Stimulated activated CD4-positive, alpha-beta T cell treated with anti-CD3 and anti-CD28 coated beads, TNF-alpha, amount 100 ng/mL, for 48 hours (primary cell): ENCODE measurements at places on chromosomes 5 and 9.

DNA sequence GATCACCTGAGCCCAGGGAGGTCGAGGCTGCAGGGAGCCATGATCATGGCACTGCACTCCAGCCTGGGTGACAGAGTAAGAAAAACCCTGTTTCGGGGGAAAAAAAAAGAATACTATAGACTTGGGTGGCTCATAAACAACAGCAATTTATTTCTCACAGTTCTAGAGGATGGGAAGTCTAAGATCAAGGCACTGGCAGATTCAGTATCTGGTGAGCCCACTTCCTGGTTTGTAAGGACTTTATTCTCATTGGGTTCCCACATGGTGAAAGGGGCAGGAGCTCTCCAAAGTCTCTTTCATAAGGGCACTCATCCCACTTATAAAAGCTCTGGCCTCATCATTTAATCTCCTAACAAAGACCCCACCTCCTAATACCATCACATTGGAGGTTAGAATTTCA, 8.7 kb downstream of the HINT1 start:
- no peak for DNase-seq

- no peak for DNase-seq
Measured at GRCh38 chr5:11355491-11355890, 548.8 kb downstream of the CTNND2 start.

DNA sequence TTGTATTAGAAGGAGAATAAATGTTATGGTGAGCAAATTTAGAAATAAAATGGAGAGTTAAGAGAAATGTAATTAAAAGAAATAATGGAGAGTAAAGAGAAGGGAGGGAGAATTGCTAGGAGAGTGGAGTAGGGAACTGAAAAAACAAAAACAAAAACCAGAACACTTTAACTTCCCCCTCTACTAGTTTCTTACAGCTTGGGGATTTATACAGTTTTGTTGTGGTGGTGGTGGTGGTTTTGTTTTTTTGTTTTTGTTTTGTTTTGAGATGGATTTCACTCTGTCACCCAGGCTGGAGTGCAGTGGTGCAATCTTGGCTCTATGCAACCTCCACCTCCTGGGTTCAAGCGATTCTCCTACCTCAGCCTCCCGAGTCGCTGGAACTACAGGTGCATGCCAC, 322.4 kb downstream of the TMEM167A start:
- DNase-seq, result no peak

GRCh38 chr5:107263387-107264018, 407.2 kb downstream of the EFNA5 start:
- no peak for DNase-seq

- DNase-seq, result no peak
Measured at GRCh38 chr5:151234476-151235238, 10.8 kb upstream of the CCDC69 start.

DNA sequence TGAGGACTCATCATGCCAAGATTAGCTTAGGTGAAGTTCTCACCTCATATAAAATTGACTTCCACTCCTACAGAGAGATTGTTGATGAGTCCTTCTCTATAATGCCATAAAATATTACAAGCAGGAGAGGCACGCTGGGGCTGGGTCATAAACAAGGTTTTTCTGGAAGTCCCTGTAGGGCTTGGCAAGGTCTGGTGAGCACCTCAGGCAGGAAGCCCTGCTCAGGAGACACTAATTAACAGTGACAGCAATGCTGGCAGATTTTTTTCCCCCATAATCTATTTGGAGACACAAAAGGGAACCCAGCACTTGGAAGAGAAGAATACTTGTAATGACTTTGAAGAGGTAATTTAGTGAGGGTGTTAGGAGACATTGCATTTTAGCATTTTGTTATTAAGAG, 118.7 kb downstream of the DIRAS2 start:
- DNase-seq, result no peak

DNA sequence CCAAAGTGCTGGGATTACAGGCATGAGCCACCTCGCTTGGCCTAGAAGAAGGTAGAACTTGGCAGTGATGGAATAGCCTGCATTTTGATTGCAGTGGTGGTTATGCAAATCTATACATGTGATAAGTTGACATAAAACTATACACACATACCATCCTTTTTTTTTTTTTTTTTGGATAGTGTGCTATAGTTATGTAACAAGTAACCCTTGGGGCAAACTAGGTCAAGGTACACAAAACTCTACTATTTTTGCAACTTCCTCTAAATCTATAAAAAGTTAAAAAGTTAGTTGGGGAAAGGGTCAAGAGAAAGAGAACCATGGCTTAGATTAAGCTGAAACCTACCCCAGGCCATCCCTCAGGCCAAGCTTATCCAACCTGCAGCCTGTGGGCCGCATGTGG, 11.1 kb downstream of the TRIM14 start:
- no peak for DNase-seq

DNA sequence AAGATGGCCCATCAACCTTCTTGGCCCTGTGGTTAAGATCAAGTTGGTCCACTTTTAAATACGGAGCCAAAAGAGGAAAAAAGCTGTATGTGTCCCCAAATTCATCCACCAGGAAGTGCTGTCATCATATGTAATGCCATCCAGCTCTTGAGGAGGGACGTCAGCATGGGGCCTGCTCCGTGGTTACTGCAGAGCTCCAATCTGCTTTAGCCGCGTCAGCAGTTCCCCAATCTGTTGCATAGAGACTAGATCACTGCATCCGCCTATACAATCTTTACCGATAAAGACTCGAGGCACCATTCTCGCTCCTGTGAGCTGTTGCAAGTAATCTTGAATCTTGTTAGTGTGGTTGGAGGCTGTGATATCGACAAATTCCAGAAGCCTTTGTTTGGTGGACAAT, 65.7 kb downstream of the GABRA6 start:
- DNase-seq, result no peak

GRCh38 chr9:114033397-114034103, 44.5 kb downstream of the AMBP start:
- no peak for DNase-seq

DNA sequence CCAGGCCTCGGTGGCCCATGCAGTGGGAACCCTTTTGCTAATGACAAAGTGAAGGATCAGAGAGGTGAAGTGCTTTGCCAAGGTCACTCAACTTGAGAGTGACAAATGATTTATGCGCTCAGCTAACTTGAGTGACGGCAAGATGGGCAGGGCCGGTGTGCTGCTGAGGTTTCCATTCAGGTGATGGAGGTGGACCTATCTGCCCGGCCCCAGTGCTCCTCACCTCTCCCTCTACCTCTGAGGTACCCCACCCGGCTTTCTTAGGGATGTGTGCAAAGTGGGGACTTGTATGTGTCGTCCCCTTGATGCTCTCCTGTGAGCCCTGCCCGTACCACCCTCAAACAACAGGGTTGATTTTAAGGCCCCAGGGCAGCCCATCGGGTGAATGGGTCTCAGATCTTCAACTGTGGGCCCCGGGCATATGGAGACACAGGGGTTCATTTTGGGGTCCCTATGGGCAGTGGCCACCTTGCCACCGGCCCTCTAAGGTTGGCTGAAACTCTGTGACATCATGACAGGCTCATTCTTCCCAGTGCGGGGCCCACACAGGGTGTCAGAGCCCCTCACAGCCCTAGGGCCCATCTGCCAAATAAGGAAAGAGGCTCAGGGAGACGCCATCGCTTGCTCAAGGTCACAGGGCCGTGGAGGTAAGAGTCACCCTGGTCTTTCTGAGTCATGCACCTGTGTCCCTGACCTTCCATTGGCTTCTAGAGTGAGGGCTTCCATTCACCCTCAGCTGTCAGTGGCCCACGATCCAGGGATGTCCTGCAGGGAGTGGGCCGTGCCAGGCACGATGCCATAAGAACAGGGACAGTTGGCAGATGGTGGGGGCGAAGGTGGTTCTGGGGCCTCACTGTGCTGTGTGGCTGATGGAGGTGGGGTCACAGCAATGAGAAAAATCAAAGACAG, 170.6 kb upstream of the MVB12B start:
- no peak for DNase-seq

DNA sequence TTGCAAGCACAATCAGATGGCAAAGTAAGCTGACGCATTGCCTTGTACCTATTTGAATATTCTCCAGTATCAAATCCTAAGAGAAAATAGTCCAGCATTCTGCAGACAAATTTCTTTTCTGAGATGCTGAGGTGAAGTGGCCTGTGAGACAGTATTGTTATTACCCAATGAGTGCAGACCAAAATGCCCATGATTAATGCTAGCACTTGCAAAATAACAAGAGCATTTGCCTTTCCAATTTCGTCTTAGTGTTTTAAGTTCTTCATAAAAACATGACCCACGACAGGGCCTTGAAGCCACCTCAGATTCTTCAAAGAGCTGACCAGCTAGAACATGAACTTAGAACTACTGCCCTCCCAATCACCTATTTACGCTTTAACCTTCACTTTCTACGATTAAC, 2.6 kb upstream of the IQGAP2 start:
- DNase-seq, result no peak

DNA sequence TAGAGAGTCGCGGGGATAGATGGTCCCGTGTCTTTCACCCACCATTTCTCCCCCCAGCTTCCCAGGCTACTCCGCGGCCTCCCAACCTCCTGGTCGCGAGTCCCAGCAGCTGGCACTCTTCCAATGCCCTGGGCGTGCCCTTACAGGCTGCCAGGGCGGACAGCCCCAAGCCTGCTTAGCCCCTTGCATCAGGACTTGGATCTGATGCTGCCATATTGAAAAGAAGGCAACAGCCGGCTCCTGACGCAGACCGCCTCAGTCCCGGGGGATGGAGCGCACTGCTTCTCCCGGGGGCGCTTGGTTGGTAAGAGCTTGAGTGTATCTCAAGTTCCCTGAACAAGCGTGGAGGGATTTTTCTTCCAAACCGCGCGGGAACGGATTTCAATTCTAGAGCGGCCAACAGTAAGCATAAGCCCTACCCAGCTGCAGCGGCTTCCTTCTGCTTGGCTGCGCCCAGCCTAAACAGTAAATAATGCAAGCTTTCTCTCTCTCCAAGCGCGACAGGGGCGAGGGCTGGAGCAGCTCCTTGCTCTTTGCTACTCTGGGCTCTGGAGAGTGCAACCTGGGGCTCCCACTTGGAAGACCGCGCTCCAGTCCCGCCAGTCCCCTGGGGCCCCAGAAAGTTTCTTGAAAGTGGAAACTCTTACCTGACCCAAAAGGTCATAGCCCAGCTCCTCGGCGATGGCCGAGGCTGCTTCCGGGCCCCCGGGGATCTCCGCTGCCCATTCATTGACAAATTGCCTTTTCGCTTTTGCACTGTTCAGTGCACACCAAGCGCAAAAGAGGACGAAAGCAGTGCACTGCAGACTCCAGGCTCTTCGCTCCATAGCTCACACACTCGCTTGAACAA, 607 bp downstream of the PCSK1 start:
- no peak for DNase-seq

DNA sequence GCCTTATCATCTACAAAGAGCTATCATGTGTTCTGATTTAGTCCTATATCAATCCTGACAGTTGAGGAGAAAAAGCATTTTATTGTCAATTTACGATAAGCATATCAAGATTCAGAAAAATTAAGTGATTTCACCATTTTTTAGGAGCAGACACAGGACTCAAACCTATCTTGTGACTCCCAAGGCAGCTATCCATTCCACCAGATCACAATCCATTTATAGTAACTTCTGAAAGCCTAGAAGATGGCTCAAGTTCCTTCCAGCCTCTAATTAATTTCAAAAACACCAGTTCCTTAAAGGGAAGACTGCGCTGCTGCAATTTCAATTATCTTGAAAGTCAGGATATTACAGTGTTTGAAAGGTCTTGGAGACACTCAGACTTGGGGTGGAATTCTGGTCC, 114.3 kb downstream of the EPB41L4A start:
- no peak for DNase-seq

DNA sequence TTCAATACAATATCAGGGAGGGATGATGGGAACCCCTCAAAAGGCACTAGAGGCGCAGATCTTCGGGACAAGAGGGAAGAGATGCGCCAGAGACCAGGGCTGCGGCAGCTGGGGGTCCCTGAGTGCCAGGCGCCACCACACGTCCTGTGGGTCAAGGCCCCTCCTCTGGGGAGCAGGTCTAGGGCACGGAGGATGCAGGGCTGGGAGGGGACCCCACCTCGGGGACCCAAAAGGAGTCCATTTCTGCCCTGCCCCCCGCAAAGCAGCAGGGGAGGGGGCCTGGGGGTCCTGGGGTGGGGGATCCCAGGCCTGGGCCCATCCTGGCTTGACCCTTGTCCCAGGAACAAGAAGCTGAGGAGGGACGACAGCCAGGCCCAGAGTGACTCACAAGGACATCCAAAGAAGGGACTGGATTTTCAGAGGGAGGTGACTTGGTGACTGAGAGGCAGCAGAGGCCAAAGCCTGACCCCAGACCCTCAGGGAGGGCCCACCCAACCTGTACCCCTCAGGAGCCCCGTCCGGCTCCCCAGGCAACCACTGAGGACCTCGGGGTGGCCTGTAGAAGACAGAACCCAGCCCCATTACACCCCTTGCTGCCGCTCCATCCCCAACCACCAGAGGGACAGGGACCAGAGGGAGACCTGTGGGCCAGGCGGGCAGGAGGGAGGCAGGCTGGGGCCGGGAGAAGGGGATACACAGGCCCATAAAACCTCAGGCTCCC, 54.2 kb downstream of the LRSAM1 start:
- no peak for DNase-seq

DNA sequence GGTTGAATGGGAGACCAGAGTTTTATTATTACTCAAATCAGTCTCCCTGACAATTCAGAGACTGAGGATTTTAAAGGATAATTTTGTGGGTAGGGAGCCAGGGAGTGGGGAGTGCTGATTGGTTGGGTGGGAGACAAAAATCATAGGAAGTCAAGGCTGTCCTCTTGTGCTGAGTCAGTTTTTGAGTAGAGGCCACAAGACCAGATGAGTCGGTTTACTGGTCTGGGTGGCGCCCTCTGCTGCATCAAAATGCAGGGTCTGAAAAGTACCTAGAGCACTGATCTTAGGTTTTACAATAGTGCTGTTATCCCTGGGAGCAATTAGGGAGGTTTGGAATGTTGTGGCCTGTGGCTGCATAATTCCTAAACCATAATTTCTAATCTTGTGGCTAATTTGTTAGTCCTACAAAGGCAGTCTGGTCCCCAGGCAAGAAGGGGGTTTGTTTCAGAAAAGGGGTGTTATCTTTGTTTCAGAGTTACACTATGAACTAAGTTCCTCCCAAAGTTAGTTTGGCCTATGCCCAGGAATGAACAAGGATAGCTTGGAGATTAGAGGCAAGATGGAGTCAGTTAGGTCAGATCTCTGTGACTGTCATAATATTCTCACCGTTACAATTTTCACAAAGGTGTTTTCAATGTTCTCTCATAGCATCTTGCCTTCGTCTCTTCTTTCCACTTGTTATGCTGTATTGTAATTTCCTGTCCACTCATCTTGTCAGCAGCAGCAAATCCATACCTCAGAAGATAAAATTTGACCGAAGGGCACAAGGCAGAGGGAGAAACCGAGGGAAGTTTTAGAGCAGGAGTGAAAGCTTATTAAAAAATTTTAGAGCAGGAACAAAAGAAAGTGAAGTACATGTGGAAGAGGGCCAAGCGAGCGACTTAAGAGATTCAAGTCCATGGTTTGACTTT, 59.2 kb upstream of the CLINT1 start:
- DNase-seq, result peak; percentile 41
